T-helper 1 cell (primary cell): ENCODE measurements at places on chromosomes 3 and 15.
A peak's percentile ranks its signal among the peaks of the same experiment; 100 is the strongest.

DNA sequence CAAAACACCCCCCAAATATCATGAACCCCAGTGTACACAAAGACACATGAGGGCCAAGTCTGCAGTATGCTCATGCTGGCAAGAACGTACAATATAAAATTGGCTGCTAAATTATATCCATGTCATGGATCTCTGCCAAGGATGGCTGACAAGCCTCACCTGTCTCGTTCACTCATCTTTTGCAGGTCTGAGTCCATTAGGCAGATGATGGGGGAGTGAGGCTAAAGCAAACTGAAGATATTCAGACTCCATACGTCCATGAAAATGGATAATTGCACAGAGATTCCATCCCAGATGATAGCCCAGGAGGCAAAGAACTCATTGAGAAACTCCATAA, 122.3 kb upstream of the PTPRG start:
- no peak for DNase-seq

DNA sequence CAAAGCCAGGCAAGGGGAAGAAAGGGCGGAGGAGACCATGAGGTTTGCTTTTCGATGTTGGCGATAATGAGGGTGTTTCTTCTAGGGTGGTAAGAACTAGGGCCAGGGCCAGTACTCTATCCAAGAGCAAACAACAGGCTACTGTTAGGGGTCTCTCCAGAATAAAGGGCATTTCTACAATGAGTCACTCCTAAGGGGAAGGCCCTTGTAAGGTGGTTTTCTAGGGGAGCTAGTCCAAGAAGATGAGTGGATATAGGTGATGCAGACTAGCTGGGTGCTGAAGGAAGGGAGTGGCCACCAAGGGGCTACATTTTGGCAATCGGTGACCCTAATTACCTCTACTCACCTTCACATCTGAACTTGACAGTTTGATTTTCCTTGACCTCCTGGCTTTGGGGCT, 148.5 kb upstream of the HACD2 start:
- no peak for DNase-seq

- no peak for DNase-seq
Measured at GRCh38 chr15:29740692-29741311, 81.5 kb downstream of the TJP1 start.

- DNase-seq, result no peak
Measured at GRCh38 chr3:79367066-79367465, 400.7 kb downstream of the ROBO1 start.

- no peak for DNase-seq
Measured at GRCh38 chr15:52960283-52960682, 170.1 kb upstream of the ONECUT1 start.

GRCh38 chr15:100601617-100602063, 344 bp downstream of the LINS1 start:
- no peak for DNase-seq

DNA sequence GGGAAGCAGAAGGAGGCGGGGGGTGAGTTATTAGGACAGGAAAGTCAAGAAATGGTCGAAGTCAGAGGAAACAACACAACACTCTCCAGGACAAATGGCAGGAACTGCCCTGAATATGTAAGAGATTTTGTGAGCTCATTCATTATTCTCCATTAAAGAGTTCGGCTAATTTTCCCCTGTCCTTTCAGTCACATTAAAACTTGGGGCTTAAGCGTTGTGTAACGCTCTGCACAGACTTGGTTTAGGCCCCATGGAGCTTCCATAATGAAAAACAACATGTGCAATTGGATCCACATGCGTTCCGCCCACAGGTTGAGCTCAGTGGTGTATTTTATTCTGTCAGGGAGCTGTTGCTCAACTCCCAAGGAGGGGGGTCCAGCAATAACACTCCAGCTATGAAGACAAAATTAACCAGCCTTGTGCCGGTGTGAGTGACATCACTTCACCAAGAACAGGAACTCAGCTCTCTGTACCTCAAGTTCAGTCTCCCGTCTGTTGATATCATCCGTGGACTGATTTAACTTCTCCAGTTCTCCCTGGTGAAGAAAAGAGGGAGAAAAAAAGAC, 2.3 kb downstream of the SH3BP5 start:
- no peak for DNase-seq

GRCh38 chr3:129560911-129561594, 18.1 kb downstream of the H1-8 start:
- no peak for DNase-seq

GRCh38 chr15:32990071-32990470, 204.4 kb downstream of the FMN1 start:
- no peak for DNase-seq

- no peak for DNase-seq
Measured at GRCh38 chr3:16945330-16945729, 60.6 kb downstream of the PLCL2 start.

- no peak for DNase-seq
Measured at GRCh38 chr3:47385796-47386195, 5.0 kb downstream of the PTPN23 start.

DNA sequence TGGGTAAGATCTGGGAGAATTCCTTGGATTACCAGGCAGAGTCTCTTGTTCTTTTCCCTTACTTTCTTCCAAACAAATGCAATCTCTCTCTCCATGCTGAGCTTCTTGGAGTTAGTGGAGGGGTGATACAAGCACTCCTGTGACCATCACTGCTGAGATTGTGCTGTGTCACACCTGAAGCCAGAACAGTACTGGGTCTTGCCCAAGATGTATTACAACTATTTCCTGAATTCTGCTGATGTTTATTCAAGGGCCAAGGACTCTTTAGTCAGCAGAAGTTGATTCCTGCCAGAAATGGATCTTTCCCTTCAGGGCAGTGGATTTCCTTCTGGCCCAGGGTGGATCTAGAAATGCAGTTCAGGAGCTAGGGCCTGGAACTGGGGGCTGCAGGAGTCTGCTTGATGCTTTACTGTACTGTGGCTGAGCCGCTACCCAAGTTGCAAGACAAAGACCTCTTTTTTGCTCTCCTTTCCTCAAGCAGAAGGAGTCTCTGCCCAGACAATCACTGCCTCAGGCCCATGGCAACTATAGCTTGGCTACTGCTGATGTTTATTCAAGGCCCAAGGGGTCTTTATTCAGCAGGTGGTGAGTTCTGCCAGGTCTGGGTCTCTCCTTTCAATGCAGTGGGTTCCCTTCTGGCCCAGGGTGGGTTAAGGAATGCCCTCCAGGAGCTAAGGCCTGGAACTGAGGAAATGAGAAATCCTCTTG, 98.8 kb downstream of the SH3GL3 start:
- no peak for DNase-seq

DNA sequence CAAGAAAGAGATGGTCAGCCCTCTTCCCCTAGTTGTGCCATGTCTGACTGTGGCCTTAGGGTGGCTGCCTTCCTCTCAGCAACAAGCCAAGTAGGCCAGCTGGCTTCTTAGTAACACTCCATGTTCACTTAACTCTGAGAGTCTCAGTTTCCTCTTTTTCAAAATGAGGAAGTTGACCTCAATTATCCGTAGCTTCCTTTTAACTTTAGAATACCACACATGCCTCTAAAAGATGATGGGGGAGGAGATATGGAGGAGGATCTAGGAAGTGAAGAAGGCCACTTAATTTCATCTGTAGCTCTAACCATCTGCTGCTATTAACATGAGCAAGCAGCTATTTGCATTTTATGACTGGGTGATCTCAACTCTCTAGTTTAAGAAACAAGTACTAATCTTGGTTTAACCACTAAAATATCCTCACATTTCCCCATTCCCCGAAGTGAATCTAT, 32.9 kb downstream of the CD200R1L start:
- DNase-seq, result no peak

- no peak for DNase-seq
Measured at GRCh38 chr3:74676-75243, 121.8 kb upstream of the CHL1 start.

- no peak for DNase-seq
Measured at GRCh38 chr15:66780973-66781718, 79.1 kb downstream of the SMAD6 start.

DNA sequence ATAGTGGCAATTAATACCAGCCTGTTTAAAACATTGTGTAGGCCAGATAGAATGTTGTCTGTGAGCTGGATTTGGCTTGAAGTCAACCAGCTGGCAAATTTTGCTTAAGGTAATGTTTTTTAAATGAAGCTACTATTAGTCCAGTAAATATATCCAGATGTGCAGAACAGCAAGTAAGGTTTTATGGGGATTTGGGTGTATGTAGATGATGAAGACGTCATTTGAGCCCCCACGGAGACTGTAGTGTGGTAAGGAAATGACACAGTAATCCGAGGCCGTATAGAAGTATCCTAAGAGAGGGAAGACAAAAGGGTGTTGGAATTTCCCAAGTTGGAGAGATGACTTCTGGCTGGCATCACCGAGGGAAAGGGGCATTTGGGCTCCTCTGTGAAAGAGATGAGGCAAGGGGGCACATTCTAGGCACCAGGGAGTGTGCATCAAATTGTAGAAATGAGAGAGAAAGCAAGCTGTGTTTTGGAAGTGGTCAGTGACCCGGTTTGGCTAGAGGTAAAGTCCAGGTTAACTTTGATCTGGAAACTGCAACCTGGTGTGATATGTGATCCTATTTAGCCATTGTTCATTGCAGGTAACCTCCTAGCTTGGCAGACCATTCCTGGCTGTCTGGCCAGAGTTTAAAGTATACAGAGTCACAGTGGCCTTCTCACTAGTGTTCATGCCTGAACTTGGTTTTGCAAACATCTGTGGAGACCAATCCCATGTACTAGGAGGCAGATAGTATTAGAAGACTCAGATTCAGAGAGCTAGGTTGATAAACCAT, 104.2 kb downstream of the ITPR1 start:
- no peak for DNase-seq

DNA sequence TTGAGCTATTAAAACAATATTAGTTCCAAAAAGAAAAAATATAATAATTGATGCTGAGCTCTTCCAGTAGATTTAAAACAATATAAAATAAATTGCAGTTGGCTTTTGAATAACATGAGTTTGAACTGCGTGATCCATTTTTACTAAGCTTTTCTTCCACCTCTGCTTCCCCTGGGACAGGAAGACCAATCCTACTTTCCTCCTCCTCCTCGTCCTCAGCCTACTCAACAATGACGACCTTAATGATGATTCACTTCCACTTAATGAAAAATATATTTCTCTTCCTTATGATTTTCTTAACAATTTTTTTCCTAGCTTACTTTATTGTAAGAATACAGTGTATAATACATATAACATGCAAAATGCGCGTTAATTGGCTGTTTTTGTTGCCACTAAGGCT, 78.9 kb upstream of the THRB start:
- DNase-seq, result no peak

GRCh38 chr15:71532994-71533393, 277.4 kb upstream of the NR2E3 start:
- DNase-seq, result no peak

GRCh38 chr3:113676261-113676660, 20.2 kb downstream of the USF3 start:
- no peak for DNase-seq

DNA sequence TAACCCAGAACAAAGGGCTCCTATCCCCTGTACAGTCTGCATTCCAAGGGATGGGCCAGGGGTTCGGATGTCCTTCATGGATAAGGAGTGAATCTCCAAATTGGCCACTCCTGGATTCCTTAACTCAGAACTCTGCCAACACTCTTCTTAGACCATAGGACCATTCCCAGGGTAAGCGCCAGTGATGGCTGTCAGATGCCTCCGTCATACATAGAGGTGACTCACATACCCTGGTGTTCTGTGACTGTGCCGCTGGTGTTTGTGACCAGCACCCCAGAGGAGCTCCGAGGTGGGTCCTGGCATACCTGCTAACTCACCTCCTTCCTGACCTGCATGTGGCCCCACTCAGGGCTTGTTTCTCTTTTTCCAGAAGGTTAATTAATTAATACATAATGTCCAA, 134.7 kb downstream of the KLF13 start:
- DNase-seq, result no peak

- no peak for DNase-seq
Measured at GRCh38 chr3:10162185-10162584, 2.5 kb upstream of the IRAK2 start.

- DNase-seq, result no peak
Measured at GRCh38 chr15:80026754-80027153, 32.7 kb upstream of the ZFAND6 start.

GRCh38 chr15:63599401-63600000, 2.3 kb downstream of the FBXL22 start:
- DNase-seq, result peak; percentile 16

DNA sequence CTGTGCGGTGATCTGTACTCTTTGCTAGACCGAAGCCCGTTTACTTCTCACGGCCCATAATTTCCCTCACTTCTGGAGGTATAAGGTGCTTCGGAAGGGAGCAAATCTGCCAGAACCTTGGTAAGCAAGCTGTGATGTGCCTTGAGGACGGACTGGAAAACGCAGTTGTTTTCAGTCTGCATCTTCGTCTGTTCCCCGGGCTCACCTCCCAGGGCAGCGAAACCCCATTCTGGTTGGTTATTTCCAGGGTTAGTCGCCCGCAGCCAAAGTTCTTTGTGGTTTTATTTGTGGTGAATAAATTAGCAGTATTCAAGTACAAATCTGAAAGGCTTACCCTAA, 401 bp downstream of the RAMAC start:
- peak; percentile 14 for DNase-seq
